CD4-positive, CD25-positive, alpha-beta regulatory T cell (primary cell): ENCODE measurements at places on chromosomes 1 and 21.

GRCh38 chr1:39833121-39833520 lies 44.5 kb upstream of the BMP8B start:
- no peak for DNase-seq

DNA sequence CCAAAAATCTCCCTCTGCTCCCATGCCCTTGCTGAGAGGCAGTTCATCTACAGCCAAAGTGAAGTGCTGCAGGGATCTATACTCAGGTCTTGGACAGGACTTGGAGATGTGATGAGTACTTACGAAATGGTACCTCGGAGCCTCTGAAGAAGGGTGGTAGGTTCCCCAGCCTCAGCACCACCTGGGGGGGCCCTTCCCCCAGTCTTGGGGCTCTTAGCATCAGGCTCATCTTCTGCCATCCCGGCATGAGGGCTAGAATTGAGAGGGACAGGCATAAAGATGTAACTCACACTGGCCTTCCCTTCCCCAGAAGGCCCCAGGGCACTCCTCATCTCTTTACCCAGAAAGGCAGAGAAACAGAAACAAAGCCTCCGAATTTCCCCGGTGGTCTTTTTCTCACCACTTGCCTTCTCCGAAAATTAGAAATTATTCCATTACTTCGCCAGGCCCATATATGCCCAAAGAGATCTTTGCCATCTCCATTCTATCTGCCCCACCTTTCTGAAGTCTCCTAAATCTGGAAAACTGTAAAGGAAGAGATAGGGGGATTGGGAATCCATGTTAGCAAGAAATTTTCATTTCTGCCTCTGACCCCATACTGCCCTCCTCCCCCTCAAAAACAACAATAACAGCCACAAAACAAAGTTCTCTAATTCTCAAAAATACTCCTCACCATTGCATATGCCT lies 827 bp downstream of the RFX5 start:
- no peak for DNase-seq

DNA sequence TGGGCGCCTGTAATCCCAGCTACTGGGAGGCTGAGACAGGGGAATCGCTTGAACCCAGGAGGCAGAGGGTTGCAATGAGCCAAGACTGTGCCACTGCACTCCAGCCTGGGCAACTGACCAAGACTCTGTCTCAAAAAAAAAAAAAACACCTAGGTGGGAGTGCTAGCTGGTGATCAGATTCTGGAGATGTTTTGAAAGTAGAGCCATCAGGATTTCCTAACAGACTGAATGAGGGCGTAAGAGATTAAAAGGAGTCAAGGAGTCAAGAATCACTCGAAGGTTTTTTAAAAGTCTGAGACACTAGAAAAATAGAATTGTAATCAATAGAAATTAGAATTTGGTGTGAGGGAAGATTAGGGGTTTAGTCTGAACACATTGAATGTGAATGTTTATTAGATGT lies 73.8 kb downstream of the HSF2BP start:
- DNase-seq = no peak

- DNase-seq = no peak
These were observed 717 bp downstream of the B4GALT3 start for GRCh38 chr1:161176468-161177111.

GRCh38 chr1:234295068-234295467 lies 78.2 kb upstream of the COA6 start:
- no peak for DNase-seq

GRCh38 chr1:230148126-230148652 lies 81.2 kb downstream of the GALNT2 start:
- DNase-seq = no peak

GRCh38 chr1:194776657-194777056 lies 1590.2 kb upstream of the B3GALT2 start:
- DNase-seq = no peak

GRCh38 chr21:37842163-37842919 lies 73.9 kb downstream of the KCNJ6 start:
- no peak for DNase-seq
